ENCODE measurements at places on chromosomes 3 and 15.
A peak's percentile ranks its signal among the peaks of the same experiment; 100 is the strongest.

DNA sequence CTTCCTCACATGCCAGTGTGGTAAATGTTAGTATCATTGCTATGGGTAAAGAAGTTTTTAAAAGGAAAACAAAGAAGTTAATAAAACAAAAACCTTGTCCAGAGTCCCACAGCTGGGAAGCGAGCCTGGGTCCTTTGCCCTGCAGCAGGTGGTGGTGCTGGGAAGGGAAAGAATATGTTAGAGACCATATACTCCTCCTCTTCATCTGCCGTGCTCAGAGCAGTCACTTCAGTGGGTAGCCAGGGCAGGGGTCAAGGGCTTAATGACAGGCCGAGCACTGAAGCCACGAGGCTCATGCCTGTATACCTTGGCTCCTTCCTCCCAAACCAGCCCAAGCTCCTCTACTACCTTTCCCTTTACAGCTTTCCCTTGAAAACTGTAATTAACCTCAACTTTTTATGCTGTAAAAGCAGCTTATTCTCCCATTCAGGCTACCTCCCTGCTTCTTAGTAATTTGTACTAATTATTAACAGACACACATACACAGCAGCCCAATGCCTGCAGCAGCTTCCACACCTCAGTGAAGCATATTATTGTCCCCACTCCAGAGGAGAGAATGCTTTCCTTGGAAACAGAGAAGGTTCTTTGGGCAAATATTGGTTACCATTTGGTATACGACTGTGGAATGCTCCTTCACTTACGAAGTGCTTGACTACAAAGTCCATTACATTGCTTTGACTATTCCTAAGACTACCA, 362.1 kb downstream of the EPHB1 start:
- no peak for DNase-seq

GRCh38 chr3:3278073-3278472, 98.6 kb upstream of the CRBN start:
- DNase-seq: no peak

DNA sequence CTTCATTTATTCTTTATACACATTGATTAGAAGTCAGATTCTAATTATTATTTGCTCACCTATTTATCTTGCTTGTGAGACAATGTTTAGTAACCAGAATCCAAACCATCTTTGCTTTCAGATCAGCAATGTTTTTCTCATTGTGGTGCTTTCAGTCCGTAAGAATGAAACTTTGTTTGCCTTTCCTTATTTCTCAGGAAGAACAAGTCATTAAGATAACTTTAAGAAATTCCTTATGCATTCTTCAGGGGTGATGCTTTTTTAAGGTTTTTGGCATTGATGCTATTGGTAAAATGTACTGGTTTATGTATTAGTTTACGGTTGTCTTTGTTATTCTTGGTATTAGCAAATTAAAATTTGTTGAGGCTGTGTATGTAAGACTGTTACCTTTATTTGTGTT, 120.8 kb upstream of the POU1F1 start:
- no peak for DNase-seq

DNA sequence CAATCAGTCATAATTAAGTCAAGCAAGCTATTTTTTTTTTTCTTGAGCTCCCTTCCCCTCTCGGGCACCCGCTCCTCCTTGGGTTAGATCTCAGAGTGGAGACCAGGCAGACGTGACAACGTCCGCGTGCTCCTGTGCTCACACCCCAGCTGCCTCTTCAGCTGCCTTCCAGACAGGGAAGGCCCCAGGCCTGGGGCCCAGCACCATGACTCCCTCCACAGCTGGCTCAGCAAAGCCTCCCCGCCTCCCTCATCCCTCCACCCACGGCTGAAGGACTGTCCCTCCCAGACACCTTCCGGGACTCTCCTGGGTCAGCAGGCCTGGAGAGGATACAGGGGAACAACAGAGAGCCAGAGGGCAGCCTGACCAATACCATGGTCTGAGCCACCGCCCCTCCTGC, 87.9 kb upstream of the LINGO1 start:
- DNase-seq: no peak

- no peak for DNase-seq
These were observed 39.5 kb downstream of the TMEM108 start for GRCh38 chr3:133077688-133078087.

DNA sequence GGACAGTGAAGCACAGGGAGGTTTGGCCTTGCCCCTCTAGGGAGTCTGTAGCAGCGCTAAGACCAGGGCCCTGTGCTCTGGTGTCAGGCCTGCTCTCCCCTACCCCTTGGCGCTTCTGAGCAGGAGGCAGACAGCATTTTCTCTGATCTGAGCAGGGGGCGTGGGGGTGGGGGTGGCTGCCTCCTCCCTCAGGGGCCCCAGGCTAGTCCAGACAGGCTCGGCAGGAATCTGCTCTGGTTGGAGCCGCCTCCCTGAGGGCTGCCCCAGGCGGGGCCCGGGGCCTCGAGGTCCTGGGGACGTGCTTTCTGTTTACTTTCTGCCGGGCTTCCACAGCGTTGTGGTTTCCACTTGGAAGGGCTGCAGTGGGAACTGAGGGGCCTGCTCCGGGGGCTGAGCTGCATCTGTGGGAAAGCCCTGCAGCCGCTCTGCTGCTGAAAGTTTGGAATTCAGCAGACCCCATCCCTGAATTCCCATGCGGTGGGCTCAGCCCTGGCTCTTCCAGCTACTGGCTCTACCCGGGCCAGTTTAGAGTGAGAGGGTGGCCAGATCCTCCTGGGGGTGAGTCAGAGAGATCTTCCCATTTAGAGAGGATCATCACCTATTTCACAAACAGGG, 105.4 kb downstream of the LINGO1 start:
- no peak for DNase-seq

DNA sequence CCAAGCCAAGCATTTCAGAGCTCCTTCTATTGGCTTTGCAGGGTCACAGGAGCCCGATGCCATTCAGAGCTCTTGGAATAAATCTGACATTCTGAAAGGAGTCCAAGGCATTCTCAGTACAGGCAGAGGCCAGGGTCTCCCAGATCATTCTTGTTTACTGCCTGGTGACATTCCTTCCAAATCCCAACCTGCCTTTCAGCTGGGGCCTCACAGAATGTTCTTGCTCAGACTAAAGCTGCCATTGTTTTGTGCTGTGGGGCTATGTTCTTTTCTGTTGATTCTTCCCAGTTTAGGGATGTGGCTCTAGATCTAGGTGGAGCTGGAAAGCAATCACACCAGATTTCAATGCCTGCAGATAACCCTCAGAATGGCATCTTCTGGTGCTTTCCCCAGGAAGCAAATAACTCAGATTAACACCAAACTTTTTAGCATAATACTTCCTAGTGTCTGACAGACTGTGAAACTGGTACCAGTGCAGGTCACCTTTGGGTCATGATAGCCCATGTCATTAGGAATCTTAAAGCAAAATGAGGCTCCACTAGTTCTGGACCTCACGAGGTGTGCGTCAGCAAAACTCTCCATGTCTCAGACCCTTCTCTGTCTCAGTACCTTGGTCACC, 166.9 kb downstream of the CHST2 start:
- no peak for DNase-seq

- DNase-seq: no peak
These were observed 733.7 kb downstream of the ZNF385D start for GRCh38 chr3:21017115-21017852.

DNA sequence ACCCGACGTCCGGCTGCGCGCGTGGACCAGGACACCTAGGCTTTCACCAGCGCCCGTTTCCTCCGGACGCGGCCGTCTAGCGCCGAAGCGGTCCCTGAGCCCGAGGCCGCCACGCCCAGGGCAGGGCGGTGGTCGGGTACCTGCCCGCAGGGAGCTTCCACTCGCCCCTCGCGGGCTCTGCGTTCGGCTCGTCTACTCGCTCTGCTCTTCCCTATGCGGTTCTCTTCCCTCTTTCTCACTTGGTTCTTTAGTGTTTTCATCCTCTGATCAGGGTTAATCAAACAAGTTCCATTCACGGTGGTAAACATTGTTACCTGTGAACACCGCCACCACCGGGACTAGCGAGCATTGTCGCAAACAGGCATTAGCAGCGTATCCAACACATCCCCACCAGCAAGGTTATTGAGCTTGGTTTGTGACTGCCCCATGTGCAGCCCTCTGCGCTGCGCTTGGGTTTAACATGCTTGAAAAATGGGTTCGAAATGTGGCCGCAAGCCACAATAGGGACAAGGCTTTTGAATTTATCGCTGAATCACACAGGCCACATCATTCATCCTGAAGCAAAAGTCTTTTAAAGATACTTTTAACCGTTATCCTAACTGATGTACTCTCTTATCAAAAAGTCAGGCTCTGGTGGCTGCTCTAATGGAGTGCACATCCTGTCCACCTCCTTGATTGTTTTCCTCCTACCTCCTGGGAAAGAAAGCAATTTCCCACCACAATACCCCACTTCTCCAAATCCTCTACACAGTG, 843 bp upstream of the CD47 start:
- peak; percentile 65 for DNase-seq
